ENCODE measurements at places on chromosomes 11 and 22.

- no peak for DNase-seq
Measured at GRCh38 chr11:89203814-89204213, 26.1 kb downstream of the TYR start.

DNA sequence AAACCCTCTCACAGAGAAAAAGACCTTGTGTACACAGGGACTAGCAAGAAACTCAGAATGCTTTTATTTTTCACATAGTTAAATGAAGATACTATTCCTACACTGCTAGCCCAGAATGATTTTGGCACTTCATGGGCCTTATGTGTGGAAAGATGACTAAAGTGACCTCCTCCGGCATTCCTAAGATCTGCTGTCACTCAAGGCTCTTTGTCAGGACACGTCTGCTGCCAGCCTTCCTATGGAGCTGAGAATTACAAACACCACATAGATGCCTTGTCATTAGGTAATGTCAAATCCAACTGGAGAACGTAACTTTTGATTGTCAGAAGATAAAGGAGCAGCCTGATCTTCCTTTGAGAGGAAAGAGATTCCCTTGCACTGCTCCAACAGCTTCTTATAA is 249.1 kb downstream of the FAT3 start:
- DNase-seq, result no peak

DNA sequence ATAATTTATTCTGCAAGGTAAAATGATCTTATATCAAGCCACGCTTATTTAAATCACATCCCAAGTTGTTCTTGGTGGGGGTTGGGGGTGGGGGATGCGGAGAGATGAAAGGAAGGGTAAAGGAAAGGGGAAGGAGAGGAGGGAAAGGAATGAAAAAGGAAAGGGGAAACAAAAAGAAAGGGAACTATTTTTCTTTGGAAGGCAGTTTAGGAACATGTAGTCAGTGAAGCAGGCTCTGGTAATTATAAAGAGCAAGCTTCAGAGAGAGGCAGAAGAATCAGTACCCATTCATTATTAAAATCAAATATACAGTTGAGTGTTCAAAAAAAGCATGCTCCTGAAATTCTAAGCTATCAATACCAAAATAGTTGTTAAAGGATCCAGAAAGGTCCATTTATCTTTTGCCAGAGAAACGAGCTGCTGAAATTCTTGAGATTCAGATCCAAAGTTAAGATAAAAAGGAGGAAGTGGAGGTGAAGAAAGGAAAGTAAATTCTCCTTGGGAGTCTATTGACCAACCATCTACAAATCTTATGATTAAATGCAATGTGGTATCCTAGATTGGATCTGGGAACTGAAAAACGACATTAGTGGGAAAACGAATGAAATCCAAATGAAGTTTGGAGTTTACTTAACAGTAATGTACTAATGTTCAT is 107.4 kb downstream of the SGSM3 start:
- no peak for DNase-seq

GRCh38 chr22:22935056-22935545 is 47.5 kb downstream of the IGLL5 start:
- DNase-seq, result no peak

DNA sequence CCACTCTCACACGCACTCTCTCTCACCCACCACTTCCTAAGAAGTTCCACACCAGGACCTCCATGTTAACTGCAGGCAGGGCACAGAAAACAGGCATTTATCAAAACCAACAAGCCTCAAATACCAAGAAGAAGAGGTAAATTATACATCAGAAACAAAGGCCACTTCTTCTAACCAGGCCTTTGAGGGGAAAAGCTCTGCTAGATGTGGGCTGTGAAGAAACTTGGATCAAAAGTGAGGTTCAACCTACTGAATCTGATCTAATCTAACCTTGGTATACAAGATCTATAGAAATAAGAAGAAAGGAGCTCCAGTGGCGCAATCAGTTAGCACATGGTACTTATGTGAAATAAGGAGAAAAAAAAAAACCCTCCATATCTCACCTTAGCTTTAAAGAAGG is 91.9 kb downstream of the FAM168A start:
- no peak for DNase-seq

GRCh38 chr11:134481933-134482527 is 70.0 kb upstream of the B3GAT1 start:
- DNase-seq, result no peak

DNA sequence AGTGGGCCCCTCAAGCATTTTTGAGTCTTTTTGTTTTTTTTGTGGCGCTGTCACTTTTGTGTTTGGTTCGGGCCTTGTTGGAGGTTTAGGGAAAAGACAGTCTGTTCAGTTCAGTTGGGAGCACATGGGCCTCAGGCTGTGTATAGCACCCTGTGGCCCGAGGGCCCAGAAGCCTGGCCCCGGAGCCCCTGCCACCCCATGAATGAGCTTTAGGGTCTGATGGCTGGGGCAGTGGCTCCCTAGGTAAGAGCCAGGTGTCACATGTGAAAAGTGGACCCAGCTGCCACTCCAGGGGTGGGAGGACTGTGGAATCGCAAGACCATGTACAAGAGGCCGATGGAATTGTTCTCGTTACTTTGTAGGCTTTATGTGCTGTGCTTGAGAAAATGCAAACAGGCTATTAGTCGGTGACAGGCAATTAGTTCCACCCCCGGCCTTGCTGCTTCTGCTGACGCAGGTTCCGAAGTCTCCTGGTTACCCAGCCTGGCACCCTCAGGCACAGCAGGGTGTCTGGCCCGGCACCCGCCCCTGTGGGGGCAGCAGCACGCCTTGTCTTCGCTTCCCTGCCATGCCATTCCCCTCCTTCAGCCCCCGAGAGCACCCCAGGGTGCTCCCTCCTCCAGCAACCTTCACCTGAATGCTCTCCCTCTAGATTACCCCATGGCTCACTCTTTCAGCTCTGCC is 38.2 kb upstream of the PARVG start:
- DNase-seq, result no peak

GRCh38 chr22:37633089-37633624 is 6.3 kb upstream of the SH3BP1 start:
- no peak for DNase-seq

- DNase-seq, result no peak
Measured at GRCh38 chr11:61968758-61969390, 1.4 kb upstream of the FTH1 start.

DNA sequence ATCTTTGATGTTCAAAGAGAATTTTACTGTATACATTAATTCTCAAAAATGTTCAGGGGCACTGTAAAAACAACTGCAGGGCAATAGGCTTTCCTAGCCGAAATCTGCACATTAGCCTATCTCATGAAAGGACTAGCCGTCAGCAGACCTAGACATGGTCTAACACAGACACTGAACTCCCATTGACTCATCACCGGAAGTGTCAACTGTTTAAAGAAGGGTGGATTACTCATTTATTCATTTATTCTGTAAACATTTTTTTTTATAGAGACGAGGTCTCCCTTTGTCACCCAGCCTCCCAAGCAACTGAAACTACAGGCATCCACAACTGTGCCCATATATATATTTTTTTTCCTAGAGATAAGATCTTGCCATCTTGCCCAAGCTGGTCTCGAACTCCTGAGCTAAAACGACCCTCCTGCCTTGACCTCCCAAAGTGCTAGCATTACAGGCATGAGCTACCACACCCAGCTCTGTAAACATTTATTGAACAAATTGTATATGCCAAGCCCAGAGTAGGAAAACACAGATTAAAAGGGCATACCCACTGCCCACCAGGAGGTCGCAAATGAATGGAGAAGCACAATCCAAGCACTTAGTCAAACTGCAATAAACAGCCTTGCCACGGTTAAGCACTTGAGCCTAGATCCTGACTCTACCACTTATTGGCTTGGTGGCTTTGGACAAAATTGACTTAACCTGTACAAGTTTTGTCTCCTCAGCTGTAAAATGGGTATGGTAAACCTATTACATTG is 26.6 kb downstream of the RAB30 start:
- DNase-seq, result no peak

DNA sequence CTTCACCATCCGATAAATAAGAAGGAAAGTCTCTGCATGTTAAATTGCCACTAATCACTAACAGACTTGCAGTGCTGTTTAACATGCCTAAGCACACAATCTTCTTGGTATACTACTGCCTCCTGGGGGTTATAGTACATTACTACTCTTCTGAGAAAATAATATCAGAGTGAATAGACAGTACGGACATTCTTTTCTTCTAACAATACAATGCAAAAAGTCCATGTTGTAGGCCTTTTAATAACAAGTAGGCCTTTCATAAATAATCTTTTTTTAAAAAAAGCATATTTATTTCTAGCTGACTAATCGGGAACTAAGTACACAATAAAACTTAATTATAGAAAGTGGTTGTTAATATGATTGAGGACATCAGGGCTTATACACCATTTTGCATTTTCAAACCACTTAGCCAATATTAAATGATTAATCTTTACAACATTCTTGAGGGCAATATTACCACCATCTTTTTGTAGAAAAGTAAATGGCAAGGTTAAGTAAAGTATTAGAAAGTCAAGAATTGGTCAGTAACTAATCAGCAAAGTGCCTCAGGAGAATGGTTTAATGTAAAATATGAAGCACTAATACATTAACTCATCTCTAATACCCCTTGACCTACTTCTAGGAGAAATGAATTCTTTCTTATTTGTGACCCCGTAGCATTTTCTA is 84.7 kb downstream of the TTC28 start:
- DNase-seq, result no peak
